ENCODE measurements at places on chromosomes 1 and 21. TPM values are rescaled to one million over a fixed set of nuclear protein-coding genes. Genes with fewer than 3 reads are reported as not detected.

The KCNK1 gene
- 0.67 TPM for total RNA-seq

The TDRD10 gene
- not detected for total RNA-seq

The CFAP74 gene
- not detected for total RNA-seq

The LAX1 gene
- 20.5 TPM for total RNA-seq

GRCh38 chr1:101268893-101269292 is 32.1 kb downstream of the S1PR1 start:
- H3K27ac ChIP-seq, result no peak overlapping the region
- H3K4me1 ChIP-seq, result peaks cover 46% of the 10 kb centered on the region
- H3K36me3 ChIP-seq, result peaks cover 32% of the 10 kb centered on the region
- peaks cover 2% of the 10 kb centered on the region for H3K27me3 ChIP-seq
- no peak overlapping the region for H3K4me3 ChIP-seq

The SPRR2A gene
- total RNA-seq, result not detected

- no peak for DNase-seq
- peaks cover 30% of the 10 kb centered on the region for H3K4me1 ChIP-seq
- no peaks in the 10 kb centered on the region for H3K36me3 ChIP-seq
- no peak overlapping the region for H3K4me3 ChIP-seq
- H3K27me3 ChIP-seq, result no peaks in the 10 kb centered on the region
- no peak overlapping the region for H3K27ac ChIP-seq
Measured at GRCh38 chr1:41874151-41874719, 44.5 kb downstream of the HIVEP3 start.

DNA sequence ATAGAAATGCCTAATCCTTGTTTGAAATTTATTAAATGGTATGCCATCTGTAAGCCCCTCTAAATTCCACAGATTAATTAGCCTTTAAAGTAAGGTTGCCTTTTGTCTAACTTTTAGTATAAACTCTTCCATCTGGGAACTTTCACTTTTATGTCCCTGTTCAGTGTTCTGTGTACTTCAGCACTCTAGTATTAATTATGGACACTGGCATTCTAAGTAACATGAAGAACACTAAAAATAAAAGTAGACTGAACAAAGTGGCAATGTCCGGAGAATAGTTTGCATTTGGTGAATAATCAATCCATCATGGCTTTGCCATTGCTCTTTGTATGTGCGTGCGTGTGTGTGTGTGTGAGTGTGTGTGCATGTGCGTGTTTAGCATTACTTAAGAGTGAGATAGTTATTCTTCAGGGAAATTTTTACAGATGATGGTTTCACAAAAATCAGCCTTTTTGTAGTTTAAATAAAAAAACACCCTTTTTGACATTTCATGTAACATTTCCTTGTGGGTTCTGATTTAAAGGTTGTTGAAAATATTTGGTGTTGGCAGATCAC is 51.1 kb downstream of the ATF6 start:
- peaks cover 38% of the 10 kb centered on the region for H3K36me3 ChIP-seq
- no peak overlapping the region for H3K4me3 ChIP-seq
- H3K4me1 ChIP-seq, result peaks cover 2% of the 10 kb centered on the region
- no peak overlapping the region for H3K27ac ChIP-seq

DNA sequence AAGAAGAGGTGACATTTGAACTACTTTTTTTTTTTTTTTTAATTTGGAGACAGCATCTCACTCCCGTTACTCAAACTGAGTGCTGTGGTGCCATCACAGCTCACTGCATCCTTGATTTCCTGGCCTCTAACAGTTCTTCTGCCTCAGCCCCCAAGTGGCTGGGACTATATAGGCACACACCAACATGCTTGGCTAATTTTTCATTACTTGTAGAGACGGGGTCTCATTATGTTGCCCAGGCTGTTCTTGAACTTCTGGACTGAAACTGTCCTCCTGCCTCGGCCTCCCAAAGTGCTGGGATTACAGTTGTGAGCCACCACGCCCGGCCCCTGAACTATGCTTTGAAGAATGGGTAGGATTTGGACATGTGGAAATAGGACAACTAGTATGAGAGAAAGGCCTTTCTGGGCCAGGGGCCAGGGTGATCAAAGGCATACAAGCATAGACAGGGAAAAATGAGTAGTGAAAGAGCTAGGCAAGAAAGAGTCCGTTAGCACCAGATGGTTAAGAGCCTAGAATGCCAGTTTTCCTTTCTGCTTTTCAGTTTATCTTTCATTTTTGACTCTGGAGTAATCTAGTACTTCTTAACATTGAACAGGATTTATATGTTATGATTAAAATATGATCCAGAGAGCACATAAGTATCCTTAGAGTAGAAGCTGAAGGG is 6.3 kb downstream of the RABGAP1L start:
- no peak for DNase-seq
- peaks cover 34% of the 10 kb centered on the region for H3K4me1 ChIP-seq
- H3K4me3 ChIP-seq, result no peak overlapping the region
- peaks cover 32% of the 10 kb centered on the region for H3K36me3 ChIP-seq

DNA sequence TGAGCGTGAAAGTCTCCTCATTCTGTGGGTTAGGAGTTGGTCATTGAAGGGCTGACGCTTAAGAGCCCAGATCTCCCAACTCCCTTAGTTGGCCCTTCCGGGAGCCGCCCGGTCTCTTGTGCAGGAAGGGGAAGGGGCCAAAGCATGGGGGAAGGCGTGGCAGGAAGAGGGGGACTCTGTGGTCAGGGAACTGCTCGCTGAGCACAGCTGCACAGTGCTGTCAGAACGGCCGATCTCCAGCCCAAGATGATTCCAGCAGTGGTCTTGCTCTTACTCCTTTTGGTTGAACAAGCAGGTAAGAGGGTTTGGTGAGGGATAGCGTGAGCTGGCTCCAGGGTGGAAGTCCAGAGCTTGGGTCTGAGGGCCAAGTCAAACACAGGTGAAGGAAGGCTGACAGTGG is at the start of gene FCER1G:
FCER1G (plus strand) TSS at position 220 of the 400 bp plus-strand sequence; CDS start at position 247, 27 bp downstream.
- H3K27me3 ChIP-seq, result no peaks in the 10 kb centered on the region
- peak within 1 kb of the TSS; percentile 18 for H3K4me3 ChIP-seq
- H3K27ac ChIP-seq, result peak within 1 kb of the TSS; percentile 14
- peaks cover 44% of the 10 kb centered on the region for H3K36me3 ChIP-seq
- DNase-seq, result no peak
- peaks cover 45% of the 10 kb centered on the region for H3K4me1 ChIP-seq

DNA sequence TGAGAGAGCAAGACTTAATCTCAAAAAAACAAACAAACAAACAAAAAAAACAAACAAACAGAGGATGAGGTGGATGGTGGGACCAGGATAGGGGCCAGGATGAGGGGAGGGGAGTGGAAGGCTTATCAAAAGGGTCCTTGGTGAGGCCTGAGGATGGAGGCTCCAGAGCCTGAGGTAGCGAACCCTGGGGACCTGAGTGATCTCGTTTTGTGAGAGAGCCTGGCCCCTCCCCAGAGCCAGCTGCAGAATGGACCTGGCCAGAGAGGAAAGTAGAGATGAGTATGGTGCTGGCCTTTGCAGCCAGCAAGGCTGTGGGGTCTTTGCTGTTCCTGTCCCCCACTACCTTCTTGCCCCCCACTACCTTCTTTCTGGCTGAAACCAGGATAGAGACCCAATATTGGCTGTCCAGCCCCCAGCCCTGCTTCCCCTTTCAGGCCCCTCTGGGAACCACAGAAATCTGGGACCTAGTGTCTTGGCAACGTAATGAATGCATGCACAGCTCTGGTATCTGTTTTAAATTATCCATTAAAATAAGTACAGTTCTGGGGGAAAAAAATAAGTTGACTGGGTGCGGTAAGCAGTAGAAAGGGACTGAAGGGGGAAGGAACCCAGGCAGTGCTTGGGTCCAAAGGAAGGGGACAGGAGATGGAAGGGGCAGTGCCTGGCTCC is 1.1 kb upstream of the LMNA start:
- H3K4me1 ChIP-seq, result peaks cover 30% of the 10 kb centered on the region
- H3K27me3 ChIP-seq, result peaks cover 43% of the 10 kb centered on the region
- no peak overlapping the region for H3K27ac ChIP-seq
- H3K36me3 ChIP-seq, result no peaks in the 10 kb centered on the region
- DNase-seq, result no peak

The CFAP141 gene
- total RNA-seq, result 0.65 TPM

GRCh38 chr1:210598135-210598652 is 269.5 kb downstream of the HHAT start:
- no peaks in the 10 kb centered on the region for H3K36me3 ChIP-seq
- H3K27ac ChIP-seq, result no peak overlapping the region
- H3K4me3 ChIP-seq, result no peak overlapping the region
- no peaks in the 10 kb centered on the region for H3K27me3 ChIP-seq
- DNase-seq, result no peak

GRCh38 chr1:31752258-31752657 is 11.9 kb downstream of the ADGRB2 start:
- no peak overlapping the region for H3K4me3 ChIP-seq
- DNase-seq, result no peak
- H3K27ac ChIP-seq, result no peak overlapping the region

GRCh38 chr1:64231654-64232053 is 28.2 kb downstream of the UBE2U start:
- no peak overlapping the region for H3K27ac ChIP-seq
- peaks cover 29% of the 10 kb centered on the region for H3K27me3 ChIP-seq
- no peaks in the 10 kb centered on the region for H3K4me1 ChIP-seq
- DNase-seq, result no peak

DNA sequence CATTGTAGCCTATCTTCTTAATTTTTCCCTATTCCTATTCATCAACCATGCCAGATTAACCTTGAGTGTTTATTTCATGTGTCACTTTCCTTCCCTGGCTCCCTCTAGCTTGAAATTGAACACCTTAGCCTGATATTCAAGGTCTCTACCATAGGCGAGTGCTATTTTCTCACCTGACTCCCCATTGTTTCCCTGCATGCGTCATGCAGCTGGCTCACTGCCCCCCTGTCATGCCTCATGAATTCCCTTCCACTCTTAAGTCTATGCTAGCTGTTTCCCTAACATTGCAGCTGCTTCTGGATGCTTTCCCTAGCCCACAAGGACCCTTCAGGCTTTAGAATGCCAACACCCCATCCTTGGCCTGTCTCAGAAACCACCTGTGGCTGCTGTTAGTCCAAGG is 56.7 kb upstream of the CD1D start:
- peaks cover 37% of the 10 kb centered on the region for H3K27me3 ChIP-seq
- H3K4me1 ChIP-seq, result peaks cover 15% of the 10 kb centered on the region
- DNase-seq, result no peak
- H3K36me3 ChIP-seq, result no peaks in the 10 kb centered on the region
- no peak overlapping the region for H3K27ac ChIP-seq

- H3K4me3 ChIP-seq, result peak overlapping the region; percentile 91
- peaks cover 58% of the 10 kb centered on the region for H3K4me1 ChIP-seq
- no peaks in the 10 kb centered on the region for H3K27me3 ChIP-seq
- H3K36me3 ChIP-seq, result peaks cover 34% of the 10 kb centered on the region
- H3K27ac ChIP-seq, result peak overlapping the region; percentile 95
- peak; percentile 49 for DNase-seq
Measured at GRCh38 chr1:205774198-205775014, 876 bp downstream of the RAB29 start.

The RIIAD1 gene
- total RNA-seq, result not detected

The RBM11 gene
- total RNA-seq, result 1.8 TPM

DNA sequence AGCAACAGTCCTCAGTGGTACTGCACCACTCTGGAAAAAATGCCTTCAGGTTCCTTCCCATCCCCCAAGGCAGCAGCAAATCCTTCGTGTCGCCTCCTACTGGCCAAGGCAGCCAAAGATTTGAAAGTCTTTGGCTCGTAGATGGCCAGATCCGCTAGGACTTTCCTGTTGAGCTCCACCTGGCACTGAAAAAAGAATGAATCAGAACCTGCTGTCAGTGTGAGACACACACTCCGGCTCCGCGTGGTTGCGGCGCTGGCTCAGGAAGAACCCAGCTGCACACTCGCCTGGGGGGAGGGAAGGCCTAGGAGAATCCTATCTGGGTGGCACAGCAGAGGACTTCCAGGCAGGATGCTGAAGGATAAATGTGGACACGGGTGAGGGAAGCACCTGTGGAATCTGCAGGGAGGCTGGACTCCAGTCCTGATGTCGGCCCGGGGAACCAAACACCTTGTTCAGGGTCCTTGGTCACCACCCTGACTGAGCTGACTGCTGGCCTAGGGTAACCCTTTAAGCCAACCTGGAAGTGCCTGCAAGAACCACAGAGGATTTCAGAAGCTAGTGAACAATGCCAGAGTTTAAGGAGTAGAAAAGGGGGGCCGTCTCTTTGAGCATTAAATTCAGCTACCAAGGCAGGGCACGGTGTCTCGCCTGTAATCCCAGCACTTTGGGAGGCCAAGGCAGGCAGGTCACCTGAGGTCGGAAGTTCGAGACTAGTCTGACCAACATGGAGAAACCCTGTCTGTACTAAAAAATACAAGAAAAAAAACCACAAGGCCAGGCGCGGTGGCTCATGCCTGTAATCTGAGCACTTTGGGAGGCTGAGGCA is 3.2 kb upstream of the CCNL2 start:
- H3K4me1 ChIP-seq, result peaks cover 60% of the 10 kb centered on the region
- peaks cover 57% of the 10 kb centered on the region for H3K36me3 ChIP-seq

Data from activated CD4-positive, alpha-beta T cell treated with anti-CD3 and anti-CD28 coated beads, Interleukin-2, amount 10 ng/mL, durations not matched to agents 7 days and 5 days (primary cell).